ENCODE measurements at places on chromosomes 3 and 15.

DNA sequence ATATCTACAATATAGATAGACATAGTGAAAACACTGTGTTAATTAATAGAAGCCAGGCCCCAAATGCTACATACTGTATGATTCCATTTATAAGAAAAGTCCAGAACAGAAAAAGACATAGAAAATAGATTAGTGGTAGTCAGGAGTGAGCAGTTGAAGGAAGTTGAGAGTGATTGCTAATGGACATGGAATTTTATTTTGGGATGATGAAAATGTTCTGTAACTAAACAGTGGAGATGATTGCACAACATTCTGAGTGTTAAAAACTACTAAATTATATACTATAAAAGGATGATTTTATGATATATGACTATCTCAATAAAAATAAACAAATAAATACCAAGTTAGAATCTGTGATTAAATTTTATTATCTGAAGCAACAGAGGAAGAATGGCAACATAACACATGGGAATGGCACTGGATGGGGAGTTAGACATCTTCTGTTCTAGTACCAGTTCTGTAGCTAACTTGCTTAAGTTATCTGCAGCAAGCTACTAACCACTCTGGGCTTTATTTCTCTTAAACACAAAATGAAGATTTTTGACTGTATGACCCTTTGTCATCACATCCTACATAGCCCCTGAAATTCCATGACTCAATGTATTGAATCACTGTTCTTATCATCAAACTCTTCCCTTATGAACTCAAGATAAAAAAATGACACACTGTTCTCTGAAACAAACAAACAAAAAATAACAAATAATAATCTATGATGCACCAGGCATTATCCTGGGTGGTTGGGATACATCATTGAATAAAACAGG is 612.7 kb downstream of the TBL1XR1 start:
- peak; percentile 56 for DNase-seq

GRCh38 chr3:128283421-128283820 is 130.1 kb downstream of the EEFSEC start:
- no peak for DNase-seq

- peak; percentile 73 for DNase-seq
Observed at GRCh38 chr3:99638167-99638948, at the start of gene COL8A1. Gene COL8A1, plus strand, starts transcription at chr3:99638594. Its CDS starts 152,089 bp downstream, at chr3:99790683.

DNA sequence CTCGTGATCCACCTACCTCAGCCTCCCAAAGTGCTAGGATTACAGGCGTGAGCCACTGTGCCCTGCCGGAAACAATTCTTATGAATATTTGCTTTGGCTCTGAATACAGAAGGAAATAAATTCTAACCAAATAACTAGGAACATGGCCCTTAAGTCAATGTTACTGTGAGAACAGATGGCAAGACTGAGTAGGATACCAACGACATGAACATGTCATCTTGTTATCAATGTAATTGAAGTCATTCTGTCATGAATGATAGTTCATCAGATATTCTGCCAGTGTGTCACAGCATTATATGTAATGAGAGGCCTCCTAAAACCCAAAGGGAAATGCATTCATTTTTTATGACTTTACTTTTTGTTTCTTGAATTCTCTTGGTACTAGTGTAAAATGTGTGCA is 548.8 kb downstream of the MCTP2 start:
- DNase-seq, result no peak

GRCh38 chr15:89125088-89125826 is 37.0 kb downstream of the ABHD2 start:
- DNase-seq, result no peak

GRCh38 chr3:49181351-49181750 is 10.0 kb downstream of the KLHDC8B start:
- no peak for DNase-seq

DNA sequence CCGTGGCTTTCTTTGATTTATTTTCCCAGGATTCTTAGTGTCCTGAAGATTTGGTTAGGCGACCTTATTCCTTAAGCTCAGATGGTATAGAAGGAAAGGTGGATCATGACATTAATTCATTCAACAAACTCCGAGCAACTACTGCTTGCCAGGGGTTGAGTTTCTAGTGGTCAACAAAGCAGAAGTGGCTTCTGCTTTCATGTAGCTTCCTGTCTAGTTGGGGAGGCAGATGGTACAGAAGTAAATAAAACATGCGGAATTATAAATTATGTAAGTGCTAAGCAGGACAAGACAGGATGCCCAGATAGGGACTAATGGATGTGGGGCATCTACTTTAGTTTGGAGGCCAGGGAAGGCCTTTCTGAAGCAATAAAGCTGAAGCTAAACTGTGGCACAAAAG is 15.6 kb downstream of the EEFSEC start:
- no peak for DNase-seq

- DNase-seq, result no peak
Observed at GRCh38 chr3:48287034-48287433, 46.1 kb downstream of the ZNF589 start.

GRCh38 chr3:157129803-157130466 is 30.0 kb downstream of the CCNL1 start:
- no peak for DNase-seq

GRCh38 chr3:187966636-187967406 is 187.1 kb upstream of the LPP start:
- no peak for DNase-seq

GRCh38 chr3:69338911-69339310 is 47.0 kb downstream of the FRMD4B start:
- no peak for DNase-seq

- DNase-seq, result no peak
Observed at GRCh38 chr3:151085889-151086483, 522 bp downstream of the MED12L start.

DNA sequence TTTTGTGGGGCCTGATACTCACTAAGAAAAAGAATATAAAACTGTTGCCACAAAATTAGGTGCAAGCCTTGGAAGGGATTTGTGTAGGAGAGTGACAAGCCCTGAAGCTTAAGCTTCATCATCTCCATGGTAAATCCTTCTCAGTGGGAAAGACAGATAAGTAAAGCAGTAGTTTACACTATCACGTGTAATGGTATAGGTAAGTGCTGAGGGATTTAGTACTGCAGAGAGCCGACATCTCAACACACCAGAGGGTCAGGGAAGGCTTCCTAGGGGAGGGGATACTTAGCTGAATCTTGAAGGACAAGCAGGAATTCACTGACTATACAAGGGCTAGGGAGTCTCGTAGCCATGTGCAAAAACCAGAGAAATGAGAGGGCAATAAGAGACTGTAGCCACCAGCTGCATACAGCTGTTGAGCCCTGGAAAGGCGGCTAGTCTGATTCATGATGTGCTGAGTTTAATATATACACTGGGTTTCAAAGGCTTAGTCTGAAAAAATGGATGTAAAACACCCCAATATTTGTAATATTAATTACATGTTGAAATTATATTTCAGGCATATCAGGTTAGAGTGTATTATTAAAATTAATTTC is 11.1 kb downstream of the SLC24A1 start:
- no peak for DNase-seq

DNA sequence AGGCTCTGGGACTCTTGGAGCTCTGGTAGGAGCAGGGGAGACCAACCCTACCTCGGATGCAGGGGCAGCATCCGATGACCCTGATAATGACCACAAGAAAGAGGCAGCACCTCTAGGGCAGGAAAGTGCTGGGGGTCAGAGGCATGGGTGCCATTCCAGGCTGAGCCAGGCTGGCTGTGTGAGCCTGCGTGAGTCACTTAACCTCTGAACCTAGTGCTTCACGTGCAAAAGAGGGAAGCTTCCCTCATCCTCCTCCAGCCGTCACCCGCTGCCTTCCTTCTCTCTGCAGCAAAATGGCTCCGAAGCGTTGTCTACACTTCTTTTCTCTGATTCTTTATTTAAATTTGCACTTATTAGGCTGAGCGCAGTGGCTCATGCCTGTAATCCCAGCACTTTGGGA is 35.5 kb downstream of the ZDHHC19 start:
- DNase-seq, result no peak

DNA sequence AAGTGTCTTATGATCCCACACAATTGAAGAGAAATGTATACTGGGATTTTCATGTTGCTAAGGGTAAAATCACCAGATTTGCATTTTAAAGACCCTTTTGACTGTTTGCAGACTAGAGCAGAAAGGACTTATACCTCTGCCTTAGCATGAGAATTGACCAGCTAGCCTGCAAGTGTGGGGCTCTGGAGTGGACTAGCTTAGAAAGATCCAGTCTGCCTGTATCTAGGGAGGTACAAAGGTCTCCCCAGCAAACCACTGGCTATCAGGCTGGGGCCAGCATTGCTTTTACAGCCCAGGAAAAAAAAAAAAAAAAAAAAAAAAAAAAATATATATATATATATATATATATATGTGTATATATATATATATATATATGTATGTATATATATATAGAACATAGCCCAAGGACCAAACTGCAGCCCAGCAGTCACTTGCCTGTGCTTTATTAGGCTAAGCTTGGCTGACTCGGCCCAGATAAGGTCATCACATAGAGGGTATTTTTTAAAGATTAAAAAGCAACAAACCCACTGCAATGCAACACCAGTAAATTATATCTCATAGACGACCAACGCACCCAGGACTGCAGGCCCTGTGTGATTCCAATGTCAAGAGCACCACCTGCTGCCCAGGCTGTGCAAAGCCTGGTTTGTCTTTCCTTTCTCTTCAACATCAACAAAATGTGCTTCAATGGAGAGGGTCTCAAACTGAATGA is 63.7 kb downstream of the DCLK3 start:
- peak; percentile 70 for DNase-seq

GRCh38 chr15:39332846-39333245 is 248.0 kb upstream of the THBS1 start:
- DNase-seq, result no peak

GRCh38 chr3:138066383-138066782 is 49.0 kb downstream of the DZIP1L start:
- DNase-seq, result no peak

GRCh38 chr3:105459566-105460290 is 93.0 kb downstream of the ALCAM start:
- no peak for DNase-seq

- peak; percentile 65 for DNase-seq
Observed at GRCh38 chr3:51371943-51372557, 13.0 kb upstream of the MANF start.

GRCh38 chr3:14397531-14397930 is 4.9 kb upstream of the SLC6A6 start:
- no peak for DNase-seq

GRCh38 chr3:123695731-123696640 is 111.1 kb upstream of the HACD2 start:
- no peak for DNase-seq

DNA sequence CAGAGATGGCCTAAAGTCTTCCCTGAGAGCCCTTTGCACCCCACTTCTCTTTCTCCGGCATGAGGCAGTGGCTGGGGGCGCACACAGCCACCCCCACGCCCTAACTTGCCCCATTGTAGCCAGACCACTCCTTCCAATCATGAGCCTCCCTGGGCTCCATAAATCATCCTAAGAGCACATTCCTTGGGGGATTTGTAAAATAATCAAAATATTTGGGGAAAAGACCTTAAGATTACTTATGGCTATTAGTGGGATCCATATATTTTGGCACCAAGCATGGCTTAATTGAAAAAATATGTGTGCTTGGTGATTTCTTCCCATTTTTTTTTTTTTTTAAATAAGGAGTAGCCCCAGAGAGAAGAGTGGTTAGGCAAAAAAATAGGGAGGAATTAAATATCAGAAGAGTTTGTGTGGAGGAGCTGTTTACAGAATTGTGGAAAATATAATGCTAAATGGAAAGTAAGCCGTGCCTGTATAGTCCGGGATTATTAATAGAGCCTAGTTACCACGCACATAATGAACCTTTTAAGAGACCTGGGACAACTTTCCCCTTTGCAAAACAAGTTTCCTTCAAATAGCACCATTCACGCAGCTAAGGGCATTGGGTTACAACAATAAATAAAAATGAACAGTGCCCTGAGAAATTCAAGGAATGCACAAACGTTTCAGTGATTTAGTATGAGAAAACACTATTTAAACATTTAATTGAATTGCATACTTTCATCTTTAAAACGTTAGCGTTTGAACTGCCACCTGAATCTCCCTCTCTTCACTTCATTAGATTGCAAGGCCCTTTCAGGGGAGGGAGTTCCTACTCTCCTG is 46.1 kb downstream of the SMAD6 start:
- DNase-seq, result peak; percentile 90

DNA sequence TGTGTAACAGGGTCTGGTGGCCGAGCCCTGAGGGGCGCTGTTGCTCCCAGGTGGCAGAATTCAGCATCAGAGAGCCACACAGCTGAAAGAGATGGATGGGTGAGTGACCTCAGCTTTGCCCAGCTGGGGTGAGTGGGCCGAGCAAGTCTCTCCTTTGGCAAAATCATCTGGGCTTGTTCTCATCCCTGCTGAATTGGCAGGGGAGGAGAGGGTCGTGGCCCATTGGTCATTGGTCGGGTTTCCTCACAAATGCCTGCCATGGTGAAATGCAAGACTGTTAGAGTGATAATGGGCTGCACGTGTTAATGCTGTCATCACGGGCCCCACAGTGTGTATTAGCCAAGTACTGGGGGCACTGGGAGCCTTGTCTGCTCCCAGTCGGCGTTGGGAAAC is 15.9 kb downstream of the ABHD2 start:
- DNase-seq, result peak; percentile 87

DNA sequence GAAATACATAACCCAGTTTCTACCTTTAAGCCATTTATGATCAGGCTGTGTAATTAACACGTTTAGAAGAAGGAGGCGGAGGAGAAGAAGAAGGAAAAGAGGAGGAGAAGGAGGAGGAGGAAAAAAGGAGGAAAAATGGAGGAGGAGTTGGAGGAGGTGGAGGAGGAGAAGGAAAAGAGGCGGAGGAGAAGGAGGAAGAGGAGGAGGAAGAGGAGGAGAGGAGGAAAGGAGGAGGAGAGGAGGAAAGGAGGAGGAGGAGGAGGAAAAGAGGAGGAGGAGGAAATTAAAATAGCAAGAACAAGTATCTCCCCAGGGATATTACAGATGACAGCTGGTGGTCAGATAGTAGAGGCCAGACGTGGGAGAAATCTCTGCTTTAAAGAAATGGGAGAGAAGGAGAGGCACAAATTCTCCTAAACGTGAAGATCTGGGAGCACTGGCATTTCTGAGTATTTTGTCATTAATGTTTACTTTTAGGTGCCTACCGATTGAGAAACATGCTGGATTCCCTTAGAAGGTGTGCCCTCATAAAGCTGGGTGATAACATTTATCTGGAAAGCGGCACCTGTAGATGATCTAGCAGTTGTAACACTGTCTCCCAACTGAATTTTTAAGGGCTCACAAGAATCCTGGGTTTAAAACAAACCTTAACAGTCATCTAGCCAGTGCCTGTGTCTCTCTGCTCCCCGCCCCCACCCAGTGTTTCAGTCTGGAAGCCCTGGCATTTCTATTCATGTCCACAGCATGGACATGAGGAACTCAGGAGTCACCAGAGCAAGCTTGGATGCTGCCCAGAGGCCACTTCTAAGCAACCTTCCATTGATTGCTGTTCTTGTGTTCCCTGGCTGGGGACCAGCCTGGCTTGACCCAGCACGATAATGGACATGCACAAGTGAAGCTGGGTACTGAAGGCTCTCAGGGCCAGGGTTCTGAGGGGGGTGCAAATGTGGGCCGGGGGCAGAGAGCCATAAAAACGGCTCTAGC is 75.2 kb downstream of the CHRNA7 start:
- no peak for DNase-seq

- no peak for DNase-seq
Observed at GRCh38 chr3:187352581-187353575, 15.3 kb upstream of the RTP4 start.

- no peak for DNase-seq
Observed at GRCh38 chr3:111548092-111548491, 6.1 kb downstream of the CD96 start.

- DNase-seq, result no peak
Observed at GRCh38 chr3:70806021-70806420, 493.6 kb upstream of the MDFIC2 start.

GRCh38 chr15:74293021-74293810 is 57.1 kb downstream of the CCDC33 start:
- DNase-seq, result no peak

Data from fibroblast of gingiva (primary cell).